ENCODE measurements at places on chromosomes 1 and 21.

DNA sequence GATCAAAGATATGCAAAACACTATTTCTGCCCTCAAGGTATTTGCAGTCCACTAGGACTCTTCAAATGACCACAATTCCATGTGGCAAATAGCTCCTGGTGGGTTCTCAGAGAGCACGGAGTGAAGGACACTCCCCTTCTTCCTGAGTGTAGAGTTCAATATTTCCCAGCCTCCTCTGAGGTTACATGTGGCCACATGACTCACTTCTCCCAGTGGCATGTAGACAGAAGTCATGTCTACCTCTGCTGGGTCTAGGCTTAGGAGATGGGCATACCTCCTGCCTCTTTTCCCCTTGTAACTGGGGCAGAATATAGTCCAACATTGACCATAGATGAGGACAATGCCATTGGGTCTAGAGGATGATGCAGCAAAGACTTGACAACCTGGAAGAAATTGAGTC is 191.4 kb downstream of the MIS18A start:
- no peak for DNase-seq

GRCh38 chr1:156912310-156912709 is 8.1 kb upstream of the LRRC71 start:
- no peak for DNase-seq

DNA sequence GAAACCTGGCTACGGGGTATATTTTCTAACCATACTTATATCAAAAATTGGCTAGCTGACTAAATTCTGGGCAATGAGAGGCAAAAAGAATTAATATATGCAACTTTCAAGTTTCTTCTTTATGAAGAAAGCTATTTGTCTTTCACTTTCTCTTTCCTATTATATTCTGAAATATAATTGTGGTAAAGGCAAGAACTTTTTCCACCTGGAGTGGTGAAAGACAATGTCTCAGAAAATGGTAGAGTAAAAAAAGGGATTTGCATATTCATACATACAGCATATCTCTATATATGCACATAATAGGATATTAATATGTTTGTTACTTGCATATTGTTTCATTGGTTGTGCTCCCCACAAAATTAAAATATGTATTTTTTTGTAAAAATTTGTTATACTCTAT is 793.8 kb downstream of the PLA2G4A start:
- DNase-seq = no peak

DNA sequence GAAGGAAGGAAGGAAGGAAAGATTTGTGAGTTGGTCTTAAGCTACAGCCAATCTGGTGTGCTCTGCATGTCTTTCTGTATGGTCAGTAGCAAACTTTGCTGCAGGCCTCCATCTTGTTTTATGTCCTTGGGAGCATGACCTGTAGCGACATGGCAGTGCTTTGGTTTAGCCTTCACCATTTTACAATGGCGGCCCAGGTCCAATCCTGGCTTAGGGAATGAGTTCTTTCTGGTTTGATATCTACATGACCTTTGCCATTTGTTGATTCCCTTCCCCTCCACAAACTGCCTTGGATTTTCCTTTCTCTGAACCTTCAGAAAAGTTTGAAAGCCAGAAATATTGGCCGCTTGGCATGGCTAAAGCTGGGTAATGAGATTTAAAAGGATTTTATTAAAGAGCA is 30.5 kb upstream of the TSPEAR start:
- DNase-seq = no peak

- no peak for DNase-seq
These were observed 479.9 kb upstream of the PLXNA2 start for GRCh38 chr1:208724079-208724478.

GRCh38 chr1:44485934-44486460 is 80.9 kb downstream of the RNF220 start:
- no peak for DNase-seq

DNA sequence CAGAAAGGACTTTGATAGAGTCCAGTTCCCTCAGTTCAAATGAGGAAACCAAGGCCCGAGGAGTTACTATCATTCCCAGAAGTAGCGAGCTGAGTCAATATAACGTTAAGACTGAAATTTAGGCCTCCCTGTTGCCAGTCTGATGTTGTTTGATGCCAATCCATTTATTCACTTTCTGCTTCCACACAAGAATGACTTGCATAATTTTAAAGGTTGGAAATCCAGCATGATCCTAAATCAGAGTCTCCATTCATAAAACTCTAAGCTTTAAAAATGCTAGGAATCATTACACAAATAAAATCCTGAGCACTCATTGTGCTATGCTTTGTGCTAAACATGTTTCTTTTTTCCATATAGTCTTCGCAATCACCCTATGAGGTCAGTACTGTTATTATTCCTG is 414.4 kb downstream of the PTBP2 start:
- DNase-seq = no peak

DNA sequence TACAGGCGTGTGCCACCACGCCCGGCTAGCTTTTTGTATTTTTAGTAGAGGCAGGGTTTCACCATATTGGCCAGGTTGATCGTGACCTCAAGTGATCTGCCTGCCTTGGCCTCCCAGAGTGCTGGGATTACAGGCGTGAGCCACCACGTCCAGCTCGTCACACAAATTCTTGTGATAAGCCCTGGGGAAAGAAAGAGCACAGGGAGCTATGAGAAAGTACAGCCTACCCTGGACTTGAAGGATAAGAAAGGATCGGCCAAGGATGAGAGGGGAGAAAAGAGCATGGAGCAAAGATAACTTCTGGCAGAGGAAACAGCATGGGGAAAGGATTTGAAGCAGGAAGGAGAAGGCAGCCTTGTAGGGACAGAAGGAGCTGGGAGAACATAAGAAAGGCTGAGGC is 29.2 kb downstream of the SESN2 start:
- no peak for DNase-seq

- DNase-seq = no peak
These were observed 19.0 kb downstream of the CHIA start for GRCh38 chr1:111309690-111310089.

DNA sequence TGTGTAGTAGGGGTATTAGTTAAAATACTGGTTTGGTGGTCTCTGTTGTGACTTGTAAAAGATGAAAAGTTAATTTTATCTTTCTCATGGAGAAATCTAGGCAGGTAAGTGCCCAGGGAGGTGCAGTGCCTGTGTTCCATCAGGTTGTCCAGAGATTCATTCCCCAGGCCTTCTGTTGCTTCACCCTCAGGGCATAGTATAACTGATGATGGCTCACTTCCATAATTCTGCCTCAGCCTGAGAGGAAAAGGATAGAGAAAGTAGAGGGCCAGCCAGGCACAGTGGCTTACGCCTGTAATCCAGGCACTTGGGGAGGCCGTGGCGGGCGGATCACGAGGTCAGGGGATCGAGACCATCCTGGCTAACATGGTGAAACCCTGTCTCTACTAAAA is 153.9 kb downstream of the FMN2 start:
- DNase-seq = no peak

DNA sequence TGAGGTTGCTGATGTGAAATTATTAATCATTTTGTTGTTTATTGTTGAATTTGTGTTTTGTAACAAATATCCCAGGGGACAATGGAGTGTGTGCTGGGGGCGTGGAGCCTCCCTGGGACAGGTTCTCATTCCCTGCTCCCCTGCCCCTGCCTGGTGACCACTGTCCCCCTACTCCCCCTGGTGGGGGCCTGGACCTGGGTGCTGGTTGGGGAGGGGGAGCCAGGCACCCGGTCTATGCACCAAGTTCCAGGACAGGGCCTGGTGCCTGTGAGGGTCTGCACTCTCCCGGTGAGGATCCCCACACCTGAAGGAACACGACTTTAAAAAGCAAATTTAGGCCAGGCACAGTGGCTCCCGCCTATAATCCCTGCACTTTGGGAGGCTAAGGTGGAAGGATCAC is 42.4 kb downstream of the CHD5 start:
- no peak for DNase-seq

DNA sequence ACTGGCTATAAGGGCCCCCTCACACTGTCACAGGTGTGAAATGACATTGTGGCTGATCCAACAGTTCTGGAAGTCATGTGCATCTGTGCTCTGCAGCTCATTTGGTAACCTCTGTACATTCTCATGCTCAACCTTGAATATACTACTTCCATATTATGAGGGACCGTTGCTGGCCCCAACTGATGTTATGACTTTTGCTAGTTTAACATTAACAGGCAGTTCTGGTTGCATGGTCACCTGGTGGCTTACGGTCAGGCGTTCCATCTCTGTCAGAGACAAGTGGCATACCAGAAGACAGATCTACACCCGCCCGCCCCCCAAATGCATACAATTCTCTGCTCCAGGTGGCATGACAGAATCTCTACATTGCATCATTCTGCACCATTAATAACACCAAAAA is 6.0 kb upstream of the DIP2A start:
- DNase-seq = no peak

DNA sequence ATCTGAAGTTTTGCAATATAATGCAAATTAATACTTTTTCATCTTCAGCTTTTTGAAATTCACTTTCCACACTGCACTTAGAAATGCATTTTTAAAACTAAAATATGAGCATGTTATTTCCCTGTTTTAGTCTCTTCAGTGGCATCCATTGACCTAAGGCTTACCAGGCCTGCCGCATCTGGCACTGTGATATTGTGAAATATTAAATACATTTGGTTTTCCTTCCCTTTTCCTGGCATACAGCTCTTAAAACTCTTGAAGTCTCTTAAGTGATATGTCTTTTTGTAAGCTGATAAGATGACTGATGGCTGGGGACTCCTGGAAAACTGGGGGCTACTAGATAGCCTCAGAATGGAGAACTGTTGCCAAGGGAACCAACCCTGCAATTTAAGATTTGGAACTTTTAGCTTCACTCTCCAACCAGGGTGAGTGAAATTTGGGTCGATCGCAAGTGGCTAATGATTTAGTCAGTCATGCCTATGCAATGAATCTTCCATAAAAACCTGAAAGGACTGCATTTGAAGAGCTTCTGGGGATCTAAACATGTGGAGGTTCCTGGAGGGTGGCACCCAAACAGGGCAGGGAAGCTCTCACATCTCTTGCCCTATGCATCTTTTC is 75.5 kb upstream of the PDC start:
- DNase-seq = no peak

GRCh38 chr1:23484253-23485001 is 448 bp upstream of the ASAP3 start:
- DNase-seq = peak; percentile 83

DNA sequence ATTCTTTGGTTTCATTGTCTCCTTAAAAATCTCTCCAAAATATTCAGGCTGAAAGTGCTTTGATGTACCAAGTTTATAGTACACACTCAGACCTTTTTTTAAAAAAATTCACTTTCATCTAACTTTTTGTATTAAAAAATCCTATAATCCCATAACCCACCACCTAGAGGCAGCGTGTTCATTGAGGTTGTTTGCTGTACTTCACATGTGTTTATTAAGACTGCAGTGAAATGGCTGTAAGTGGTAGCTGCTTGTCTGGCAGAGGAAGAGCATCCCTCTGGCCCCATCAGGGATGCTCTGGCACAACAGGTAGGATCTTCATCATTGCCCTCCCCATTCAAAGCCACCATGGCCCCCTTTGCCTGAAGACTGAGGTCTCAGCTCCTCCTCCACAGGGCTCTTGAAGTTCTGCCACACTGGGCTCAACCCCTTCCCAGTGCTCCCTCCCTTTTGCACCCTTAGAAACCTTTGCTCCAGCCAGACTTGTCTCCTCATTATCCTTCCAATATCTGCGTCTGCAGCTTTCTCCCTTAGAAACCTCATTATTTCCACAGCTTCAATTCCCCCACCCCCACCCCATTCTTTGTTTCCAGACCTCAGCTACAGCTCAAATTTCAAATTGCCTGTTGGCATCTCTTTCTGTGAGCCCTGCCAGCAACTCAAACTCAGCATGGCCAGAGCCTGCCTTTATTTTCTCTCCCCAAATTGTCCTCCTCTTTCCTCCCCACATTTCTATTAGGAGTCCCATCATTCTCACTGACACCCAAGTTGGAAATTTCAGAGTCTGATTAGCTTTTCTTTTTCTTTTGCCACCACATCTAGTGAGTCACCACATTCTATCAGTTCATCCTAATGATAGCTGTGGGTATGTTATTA is 369.6 kb upstream of the USP24 start:
- no peak for DNase-seq

- no peak for DNase-seq
These were observed 204.3 kb downstream of the KCNJ6 start for GRCh38 chr21:37711836-37712568.

DNA sequence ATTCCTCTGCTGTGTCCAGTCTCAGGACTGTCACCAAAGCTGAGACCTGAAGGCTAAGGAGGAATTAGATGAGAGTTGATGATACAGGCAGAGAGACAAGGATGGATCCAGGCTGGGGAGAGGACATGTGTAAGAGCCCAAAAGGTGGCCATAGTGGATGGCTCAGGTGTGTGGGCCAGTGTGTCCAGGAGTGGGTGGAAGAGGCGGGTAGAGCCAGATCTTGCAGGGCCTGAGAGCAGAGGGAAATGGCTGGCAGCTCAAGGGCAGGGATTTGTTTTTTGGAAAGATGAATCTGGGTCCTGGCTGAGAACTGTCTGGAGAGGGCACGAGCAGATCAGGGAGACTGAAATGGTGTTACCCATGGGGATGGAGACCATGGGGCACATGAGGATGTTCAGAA is 38.1 kb downstream of the AZIN2 start:
- no peak for DNase-seq
